Fibroblast of skin of back (primary cell): ENCODE measurements at places on chromosomes 4 and X.

DNA sequence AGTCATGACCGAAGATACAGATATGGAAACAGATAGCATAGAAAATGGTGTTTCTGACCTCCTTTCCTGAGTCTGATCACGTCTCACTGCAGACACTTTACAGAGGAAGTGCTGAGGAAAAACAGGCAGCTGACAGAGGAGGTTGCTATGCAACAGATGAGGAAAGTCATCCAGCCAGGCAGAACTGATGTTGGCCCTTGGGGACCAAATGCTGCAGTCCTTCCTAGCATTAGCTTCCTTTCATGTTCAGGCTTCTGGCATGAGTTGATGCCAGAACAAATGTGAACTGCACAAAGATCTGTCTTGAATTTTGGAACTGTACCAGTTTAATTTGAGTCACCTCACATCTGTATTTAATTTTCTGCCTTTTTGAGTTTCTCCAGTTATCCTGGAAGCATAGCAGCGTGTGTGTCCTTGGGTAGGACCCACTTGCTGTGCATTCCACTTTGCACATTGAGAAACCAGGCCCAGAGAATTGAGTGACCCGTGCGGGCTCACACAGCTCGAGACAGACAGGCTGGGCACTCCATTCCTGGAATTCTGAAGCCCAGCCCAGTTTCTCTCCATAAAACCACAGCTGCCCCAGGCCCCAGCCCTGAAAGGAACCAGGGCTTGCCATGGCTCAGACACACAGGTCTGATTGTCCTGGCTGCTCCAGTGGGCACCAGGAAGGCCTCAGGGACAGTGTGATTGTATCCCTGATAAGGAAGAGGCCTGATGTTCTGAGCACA, 1.4 kb upstream of the MAGED1 start:
- DNase-seq = peak; percentile 84

- DNase-seq = no peak
Measured at GRCh38 chrX:40158036-40158706, 60.4 kb upstream of the BCOR start.

- DNase-seq = no peak
Measured at GRCh38 chr4:80091688-80092087, 18.7 kb upstream of the ANTXR2 start.

DNA sequence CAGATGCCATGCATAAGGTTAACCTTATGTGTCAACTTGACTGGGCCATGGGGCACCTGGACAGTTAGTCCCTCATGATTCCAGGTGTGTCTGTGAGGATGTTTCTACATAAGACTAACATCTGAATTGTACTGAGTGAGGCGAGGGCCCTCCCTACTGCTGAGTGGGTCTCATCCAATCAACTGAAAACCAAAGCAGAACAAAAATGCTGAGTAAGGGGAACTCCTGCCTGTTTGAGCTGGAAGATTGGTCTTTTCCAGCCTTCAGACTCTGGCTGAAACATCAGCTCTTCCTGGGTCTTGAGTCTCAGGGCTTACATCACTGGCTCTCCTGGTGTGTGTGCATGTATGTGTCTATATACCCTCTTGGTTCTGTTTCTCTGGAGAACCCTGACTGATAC, 13.8 kb downstream of the NELFA start:
- DNase-seq = no peak

- DNase-seq = no peak
Measured at GRCh38 chrX:24189490-24189889, 40.0 kb downstream of the ZFX start.

DNA sequence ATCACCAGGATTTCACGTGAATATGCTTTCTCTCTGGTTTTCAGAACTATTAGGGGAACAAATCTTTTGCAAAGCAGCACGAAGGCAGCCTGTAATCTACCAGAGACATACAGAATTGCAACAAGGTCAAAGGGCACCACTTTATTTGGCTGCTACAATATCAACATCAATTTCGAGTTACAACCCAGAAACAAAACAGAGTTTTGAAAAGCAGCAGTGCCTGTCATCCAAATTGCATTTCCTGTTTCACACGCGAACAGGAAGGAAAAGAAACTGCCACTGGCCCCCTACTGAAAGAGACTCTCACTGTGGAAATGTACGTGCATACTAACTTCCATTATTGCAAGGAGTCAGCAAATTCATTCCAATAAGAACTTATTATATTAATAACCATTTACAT, 17.1 kb upstream of the C1QTNF7 start:
- DNase-seq = no peak
